Progenitor cell of endocrine pancreas (in vitro differentiated cells): ENCODE measurements at places on chromosomes 2 and 18. TPM values are rescaled to one million over a fixed set of nuclear protein-coding genes. Genes with fewer than 3 reads are reported as not detected.

GRCh38 chr2:226270285-226271058 is 529.1 kb downstream of the IRS1 start:
- no peak for DNase-seq

DNA sequence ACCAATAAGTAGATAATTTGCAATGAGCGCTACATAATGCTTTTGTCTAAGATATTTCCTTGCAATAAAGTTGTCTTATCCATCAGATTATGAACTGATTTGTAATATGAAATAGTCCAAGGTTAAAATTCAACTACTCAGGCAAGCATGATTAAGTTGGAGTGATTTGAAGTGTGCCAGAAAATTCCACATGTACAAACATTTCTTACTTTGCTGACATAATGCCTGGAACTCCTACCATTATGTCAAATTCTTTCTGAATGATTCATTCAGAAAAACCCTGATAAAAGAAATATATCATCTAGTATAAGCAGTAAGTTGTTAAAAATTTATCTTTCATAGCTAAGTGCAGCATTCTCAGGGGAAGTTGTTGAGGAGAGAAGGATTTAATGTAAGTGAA is 87.3 kb downstream of the CBLN2 start:
- no peak for DNase-seq

DNA sequence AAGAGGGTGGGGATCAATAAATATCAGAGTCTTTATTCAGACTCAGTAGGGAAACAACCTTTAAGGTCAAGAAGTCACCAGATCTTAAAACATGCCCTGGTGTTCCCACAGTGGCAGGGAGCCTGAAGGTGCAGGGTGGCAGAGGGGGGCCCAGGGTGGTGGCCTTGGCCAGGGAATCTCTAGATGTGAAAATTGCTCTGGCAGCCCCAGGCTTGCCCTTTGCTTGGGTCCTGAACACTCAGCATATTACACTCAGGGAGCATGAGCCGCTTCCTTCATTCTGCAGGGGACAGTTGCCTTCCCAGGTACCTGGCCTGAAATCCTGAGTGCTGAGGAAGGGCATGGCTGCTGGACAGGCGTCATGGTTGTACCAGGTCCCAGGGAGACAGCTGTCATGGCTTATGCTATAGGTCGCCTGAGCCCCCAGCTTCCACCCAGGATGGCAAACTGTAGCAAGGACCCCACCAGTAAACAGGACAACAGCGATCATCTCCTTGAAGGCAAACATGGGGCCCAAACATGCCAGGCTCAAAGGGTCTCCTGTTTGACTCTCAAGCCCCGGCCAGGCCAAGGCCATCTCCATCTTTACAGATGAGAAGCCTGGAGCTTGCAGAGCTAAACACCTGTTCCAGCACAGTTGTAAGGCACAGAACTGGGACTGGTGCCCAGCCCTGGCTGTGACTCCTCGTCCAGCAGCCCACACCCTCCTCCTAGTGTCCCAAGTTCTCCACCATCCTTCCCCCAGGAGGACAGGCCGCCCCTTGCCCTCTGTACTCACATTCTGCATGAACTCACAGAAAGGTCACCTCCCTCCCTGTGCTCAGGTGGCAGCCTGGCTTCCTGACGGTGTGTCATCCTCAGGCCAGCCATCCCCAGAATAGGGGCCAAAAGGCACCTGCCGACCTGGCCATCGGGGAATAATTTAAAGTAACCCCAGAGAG is 14.6 kb downstream of the ABCG8 start:
- DNase-seq = no peak

Gene SNRNP200
- 223 and 235 TPM in 2 replicates for total RNA-seq

DNA sequence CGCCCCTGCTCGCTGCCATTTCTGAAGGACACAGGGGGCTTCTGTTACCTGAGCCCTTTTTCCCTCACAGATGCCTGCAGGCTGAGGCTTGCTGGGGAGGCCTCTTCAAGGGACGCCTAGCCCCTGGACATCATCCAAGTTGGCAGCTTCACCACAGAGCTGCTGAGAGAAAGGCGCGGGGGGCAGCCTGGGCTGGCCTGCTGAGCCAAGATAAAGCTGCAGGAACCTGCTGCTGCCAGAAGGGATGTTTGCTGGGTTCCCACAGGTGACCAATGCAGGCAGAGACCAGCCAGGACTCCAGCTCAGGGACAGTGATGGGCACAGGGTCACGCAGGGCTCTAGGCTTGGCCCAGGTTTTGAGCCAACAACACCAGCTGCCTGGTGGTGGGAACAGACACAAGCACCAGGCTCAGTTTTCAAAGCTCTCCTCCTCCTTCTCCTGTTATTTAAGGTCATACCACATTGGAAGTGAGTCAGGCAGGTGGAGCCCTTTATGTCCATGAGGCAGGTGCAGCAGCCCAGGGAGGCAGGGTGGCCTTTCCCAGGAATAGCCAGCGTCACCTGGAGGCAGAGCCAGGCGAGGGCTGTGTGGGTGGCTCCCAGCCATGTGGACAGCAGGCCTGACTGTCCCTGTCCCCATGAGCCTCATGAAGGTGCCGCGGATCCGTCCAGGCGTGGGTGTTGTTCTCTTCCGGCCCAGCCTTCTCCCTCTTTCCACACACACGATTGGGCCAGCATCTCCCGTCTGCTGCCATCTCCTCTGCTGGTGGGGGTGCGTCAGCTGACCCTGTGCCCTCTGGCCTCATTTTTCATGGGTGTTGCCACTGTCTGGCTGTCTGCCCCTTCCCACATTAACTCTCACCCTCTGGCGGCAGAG is 515.5 kb upstream of the MYT1L start:
- no peak for DNase-seq

DNA sequence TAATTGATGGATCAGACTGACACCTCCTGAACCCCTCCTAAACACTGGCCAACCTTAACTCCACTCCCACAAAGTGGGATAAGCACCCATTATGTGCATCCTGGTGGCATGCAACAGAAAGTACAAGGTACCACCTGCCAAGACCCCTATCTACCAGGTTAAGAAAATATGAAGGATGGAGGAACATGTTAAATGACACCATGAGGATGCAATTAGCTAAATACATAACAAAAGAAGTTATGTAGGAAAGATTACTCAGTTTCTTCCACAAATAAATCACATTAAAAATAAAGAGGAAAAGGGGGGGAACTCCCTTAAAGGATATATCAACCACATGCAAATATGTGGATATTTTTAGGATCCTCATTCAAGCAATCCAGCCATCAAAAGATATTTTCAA is 12.6 kb downstream of the CTAGE1 start:
- no peak for DNase-seq

DNA sequence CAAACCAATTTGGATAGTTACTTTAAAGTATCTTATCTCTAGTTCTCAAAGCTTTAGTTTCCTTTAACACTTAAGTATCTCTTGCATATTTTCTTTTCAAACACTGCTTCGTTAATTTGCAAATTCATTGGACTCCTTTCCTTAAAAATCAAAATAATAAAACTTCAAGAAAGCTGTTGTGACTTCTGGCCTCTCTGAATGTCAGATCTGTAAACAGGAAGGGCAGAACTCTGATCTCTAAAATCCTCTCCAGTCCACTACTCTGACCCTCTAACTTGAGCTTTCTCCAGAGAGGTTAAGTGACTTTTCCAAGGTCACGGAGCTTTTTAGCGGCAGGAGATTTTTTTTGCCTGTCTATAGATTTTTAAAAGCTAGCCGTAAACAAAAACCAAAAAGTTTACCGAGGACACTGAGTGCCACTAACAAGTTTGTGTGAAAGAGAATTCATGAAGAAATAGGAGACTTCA is 155.5 kb downstream of the TGIF1 start:
- DNase-seq = no peak

Gene MROH2A
- not detected in 2 replicates for total RNA-seq

- DNase-seq = no peak
These were observed 6.7 kb downstream of the PPIG start for GRCh38 chr2:169590804-169591203.

DNA sequence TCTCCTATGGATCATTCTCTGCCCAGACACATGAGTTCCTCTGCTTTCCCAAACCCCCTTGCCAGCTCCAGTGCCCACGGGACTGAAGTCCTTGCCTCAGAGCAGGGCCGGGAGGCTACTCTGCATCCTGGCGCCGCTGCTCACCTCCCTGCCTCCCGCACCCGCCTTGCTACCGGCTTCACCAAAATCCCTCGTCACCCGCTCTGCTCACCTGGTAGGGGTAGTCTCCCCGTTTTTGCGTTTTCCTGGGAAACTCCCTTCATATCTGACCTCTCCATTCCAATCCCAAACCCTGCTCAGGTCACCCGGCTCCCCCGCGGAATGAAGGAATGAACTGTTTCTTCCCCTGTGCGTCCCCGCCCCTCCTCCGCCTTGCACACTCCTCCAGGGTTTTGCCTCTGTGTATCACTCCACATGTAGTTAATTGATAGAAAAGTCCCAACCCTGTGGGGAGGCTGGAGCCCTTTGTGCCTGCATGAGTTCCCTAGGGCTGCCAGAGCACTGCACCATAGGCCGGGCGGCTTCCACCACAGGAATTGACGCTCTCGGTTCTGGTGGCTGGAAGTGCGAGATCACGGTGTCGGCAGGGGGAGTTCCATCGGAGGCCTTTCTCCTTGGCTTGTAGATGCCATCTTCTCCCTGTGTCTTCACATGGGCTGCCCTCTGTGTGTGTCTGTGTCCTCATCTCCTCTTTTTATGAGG is 2.0 kb upstream of the DGKD start:
- DNase-seq = no peak

Gene SPATA3
- not detected in 2 replicates for total RNA-seq

DNA sequence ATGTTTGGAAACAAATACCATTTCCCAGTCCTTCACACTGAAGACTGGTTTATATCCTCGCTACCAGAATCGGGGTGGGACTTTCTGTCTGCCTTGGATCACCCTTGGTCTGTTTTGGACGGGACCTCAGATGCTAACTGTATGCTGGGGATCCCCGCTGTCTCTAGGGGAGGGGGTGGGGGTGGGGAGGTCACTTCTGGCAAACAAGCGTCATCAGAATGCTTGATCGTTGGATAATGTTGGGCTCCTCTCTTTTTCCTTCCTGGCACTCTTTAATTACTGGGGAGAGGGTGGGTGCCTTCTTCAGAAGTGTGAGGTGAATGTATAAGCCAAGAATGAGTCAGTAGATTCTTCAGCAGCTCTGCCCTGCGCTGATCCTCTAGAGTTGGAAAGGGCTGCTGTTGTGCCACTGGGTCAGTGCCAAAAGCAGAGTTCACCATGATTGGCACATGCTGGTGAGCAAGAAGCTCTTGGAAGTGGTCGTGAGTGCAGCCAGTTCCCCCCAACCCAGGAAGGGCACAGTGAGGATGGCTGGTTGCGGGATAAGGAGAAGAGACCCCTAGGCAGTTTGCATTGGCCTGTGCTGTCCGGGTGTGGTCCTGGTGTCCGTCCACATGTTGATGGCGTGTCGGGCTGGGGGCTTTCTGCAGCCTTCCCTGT is 32.2 kb downstream of the DGKD start:
- DNase-seq = no peak

- no peak for DNase-seq
These were observed 241.2 kb downstream of the ALPK2 start for GRCh38 chr18:58387716-58388115.

Gene TRIM43
- total RNA-seq = not detected in 2 replicates

Gene ZSCAN30
- 27.1 and 34.5 TPM in 2 replicates for total RNA-seq

DNA sequence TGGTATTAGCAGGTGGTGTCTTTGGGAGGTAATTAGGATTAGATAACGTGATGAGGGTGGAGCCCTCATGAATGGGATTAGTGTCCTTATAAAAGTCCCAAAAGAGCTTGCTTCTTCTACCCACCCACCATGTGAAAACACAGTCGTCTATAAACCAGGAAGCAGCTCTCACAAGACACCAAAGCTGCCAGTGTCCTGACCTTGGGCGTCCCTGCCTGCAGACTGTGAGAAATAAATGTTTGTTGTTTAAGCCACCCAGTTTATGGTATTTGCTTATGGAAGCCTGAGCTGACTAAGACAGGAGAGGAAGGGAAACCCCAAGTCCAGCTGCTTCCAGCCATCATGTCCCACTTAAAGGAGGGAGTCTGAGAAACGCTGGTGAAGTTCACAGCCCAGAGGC is 13.6 kb downstream of the ADI1 start:
- no peak for DNase-seq

GRCh38 chr2:152620985-152621384 is 96.3 kb downstream of the PRPF40A start:
- DNase-seq = no peak

DNA sequence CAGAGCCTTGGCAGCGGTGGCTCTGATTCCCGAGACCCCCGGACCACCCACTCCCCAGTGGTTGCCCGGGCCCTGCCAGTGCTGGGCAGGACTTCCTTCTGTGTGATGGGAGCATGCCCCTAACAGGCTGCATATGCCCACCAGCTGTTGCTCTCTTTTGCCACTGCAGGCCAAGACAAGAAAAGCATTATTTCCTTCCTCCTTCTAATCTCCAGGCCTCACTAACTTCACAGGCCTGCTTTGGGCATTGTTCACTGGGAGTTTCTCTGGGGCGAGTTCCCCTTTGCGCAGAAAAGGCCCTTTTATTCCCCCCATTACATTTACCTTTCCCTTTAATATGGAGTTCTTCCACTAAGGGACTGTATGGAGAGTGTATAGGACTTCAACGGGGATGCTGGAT is 249.1 kb upstream of the SIX2 start:
- no peak for DNase-seq

DNA sequence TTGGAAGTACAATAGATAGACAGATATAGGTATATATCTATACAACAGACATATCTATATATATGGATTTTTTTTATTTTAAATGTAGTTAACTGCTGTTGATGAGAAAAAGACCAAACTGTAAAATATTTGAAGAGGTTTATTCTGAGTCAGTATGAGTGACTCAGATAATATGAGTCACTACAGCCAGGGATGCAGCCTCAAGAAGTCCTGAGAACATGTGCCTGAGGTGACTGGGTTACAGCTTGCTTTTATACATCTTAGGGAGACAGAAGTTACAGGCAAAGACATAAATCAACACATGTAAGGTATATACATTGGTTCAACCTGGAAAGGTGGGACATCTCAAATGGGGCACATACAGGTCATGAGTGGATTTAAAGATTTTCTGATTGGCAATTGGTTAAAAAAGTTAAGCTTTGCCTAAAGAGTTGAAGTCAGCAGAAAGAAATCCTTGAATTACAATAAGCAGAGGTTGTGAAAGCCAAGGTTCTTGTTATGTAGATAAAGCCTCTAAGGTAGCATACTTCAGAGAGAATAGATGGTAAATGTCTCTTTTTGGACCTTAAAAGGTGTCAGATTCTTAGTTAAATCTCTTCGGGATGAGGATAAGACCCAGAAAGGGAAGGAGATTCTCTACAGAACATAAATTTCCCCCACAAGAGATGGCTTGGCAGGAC is 149.9 kb downstream of the RBM43 start:
- no peak for DNase-seq

DNA sequence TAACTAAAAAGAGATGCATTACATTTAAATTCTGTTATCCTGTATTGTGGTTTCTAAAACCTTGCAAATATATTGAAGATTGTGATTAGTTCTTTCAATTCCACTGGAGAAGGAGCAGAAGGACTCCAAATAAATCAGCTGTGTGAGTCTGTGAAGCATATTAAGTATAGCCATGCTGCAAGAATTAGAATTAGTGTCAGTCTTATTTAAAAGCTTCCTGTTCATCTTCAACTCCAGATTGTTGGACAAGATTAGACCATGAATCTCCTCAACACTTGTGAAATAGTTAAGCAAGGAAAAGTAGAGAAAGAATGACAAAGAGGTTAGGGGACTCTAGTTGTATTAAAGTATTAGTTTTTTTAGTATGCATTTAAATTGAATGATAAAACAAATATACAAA is 92.5 kb upstream of the LRP1B start:
- DNase-seq = no peak
